ENCODE measurements at places on chromosomes 6 and 20.

DNA sequence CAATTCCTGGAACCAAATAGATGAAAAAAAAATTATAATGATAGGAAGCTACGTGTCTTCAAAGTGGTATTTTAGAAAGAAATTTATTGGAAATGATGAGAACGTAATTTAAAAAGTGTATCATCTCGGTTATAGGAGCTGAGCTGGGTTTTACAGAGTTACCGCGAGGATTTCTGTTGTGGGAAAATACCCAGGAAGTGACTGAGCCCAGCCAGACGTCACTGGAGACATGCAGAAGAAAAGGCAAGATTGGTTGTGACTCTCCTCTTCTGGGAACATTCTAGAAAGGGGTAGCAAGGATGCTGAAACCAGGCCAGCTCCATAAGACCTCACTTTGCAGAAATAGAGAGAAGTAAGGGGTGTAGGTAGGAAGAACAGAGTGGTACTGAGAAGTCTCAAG is 95.9 kb upstream of the ADGRF1 start:
- no peak overlapping the region for H3K27ac ChIP-seq
- peaks cover 22% of the 10 kb centered on the region for H3K36me3 ChIP-seq
- H3K27me3 ChIP-seq, result no peaks in the 10 kb centered on the region

GRCh38 chr6:6826095-6826901 is 237.8 kb downstream of the LY86 start:
- H3K27ac ChIP-seq, result no peak overlapping the region
- H3K4me1 ChIP-seq, result no peaks in the 10 kb centered on the region
- H3K27me3 ChIP-seq, result no peaks in the 10 kb centered on the region
- DNase-seq, result peak; percentile 46
- no peak overlapping the region for H3K4me3 ChIP-seq

DNA sequence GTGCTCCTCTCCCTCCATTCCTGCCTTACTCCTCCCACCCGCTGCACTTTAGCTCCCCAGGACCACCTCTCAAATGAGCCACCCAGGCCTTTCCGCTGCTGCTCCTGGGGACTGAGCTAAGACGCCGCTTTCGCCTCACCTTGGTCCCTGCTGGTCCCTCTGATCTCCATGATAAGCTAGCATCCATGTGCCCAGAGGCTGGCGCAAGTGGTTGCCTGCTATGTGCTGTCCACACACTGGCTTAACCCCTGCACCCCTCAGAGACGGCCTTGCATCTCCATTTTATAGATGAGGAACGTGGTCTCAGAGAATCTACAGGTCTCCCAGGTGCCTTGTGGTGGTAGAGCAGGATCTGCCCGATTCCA is 160.1 kb upstream of the PMEPA1 start:
- peaks cover 14% of the 10 kb centered on the region for H3K4me1 ChIP-seq
- peaks cover 16% of the 10 kb centered on the region for H3K27me3 ChIP-seq
- H3K36me3 ChIP-seq, result no peaks in the 10 kb centered on the region
- H3K4me3 ChIP-seq, result no peak overlapping the region

DNA sequence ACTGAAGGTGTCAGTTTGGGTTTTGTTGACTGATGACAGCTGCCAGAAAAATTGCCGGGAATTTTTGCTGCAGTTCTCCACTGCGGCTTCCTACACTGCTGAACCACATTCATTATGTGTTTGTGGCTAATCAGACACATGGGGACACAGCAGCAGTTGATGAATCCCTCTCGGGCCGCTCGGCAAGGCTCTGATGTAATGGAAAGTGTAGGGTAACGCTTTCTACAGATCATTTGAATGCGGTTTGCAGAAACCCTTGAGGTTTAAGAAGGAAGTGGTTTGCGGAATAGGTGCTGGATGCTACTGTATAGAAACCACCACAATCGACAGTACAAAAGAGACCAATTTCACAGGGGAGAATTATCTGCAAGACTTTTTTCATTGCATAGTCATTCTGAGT is 138.7 kb upstream of the SASH1 start:
- H3K4me1 ChIP-seq, result peaks cover 17% of the 10 kb centered on the region
- no peaks in the 10 kb centered on the region for H3K27me3 ChIP-seq
- DNase-seq, result no peak
- H3K36me3 ChIP-seq, result no peaks in the 10 kb centered on the region
- H3K4me3 ChIP-seq, result no peak overlapping the region

DNA sequence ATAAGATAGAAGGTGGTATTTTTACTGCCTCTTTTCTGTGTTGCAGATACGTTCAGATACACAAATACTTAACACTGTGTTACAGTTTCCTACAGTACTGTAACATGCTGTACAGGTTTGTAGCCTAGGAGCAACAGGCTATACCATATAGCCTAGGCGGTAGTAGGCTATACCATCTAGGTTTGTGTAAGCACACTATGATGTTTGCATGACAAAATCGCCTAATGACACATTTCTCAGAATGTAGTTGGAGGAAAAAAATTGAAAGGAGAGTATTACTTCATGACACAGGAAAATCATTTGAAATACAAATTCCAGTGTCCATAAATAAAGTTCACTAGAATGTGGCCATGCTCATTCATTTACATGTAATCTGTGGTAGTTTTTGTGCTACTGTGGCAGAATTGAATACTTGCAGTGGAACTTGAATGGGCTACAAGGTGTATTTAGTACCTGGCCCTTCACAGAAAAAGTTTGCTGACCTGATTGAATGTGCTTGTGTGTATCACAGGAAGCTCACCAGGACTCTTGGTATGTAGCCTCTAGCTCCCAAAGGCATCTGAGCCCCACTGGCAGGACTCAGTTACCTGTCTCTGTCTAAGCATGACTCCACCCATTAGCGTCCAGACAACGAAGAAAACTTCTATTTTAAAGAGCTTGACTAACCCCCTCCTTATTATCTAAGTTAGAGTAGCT is 18.8 kb downstream of the TOP1 start:
- H3K27ac ChIP-seq, result peak overlapping the region; percentile 55
- H3K27me3 ChIP-seq, result no peaks in the 10 kb centered on the region
- H3K4me3 ChIP-seq, result peak overlapping the region; percentile 48
- peaks cover 10% of the 10 kb centered on the region for H3K36me3 ChIP-seq
- DNase-seq, result peak; percentile 23

DNA sequence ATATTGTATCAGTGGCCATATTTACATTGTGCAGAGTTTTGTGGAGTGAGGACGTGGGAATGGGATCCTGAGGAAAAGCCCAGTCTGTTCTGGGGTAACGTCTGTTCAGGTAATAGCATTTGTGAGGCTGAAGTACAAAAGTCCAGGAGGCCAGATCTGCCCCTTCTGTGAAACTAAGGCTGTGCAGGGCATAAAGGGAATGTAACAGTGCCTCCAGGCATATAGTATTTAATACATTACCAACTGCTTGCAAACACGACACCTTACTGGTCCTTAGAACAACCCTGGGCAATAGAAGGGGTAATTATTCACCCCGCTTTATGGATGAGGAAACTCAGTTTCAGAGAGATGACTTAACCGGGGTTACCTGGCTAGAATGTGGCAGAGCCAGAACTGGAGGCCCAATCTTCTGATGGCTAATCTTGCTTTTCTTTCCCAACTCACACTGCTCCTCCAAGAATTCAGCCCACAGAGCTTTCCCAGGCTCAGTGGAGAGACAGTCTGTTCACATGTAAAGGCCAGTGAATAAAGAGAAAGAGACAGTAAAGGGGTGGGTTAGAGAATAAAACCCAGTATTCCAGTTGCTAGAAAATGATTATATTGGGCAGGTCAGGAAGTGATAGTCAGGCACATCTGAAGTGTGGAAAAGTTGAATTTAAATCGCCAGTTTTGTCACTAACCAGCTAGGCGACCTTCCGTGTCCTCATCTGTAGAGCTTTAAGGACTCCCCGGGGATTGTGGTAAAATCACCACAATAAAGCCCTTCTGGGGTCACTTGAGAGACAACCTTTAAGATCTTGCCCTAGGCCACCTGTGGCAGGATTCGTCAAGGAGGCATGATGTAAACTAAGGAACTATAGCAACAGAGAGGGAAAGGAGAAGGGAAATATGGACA is 280.7 kb upstream of the CITED2 start:
- no peaks in the 10 kb centered on the region for H3K36me3 ChIP-seq
- no peaks in the 10 kb centered on the region for H3K27me3 ChIP-seq
- no peak overlapping the region for H3K4me3 ChIP-seq
- peaks cover 21% of the 10 kb centered on the region for H3K4me1 ChIP-seq
- no peak for DNase-seq

- no peak overlapping the region for H3K4me3 ChIP-seq
- H3K27me3 ChIP-seq, result peaks cover 8% of the 10 kb centered on the region
- H3K36me3 ChIP-seq, result no peaks in the 10 kb centered on the region
- no peaks in the 10 kb centered on the region for H3K4me1 ChIP-seq
- H3K27ac ChIP-seq, result no peak overlapping the region
Measured at GRCh38 chr6:128914051-128914450, 31.1 kb downstream of the LAMA2 start.

Data from Calu3 (cell line).